ENCODE measurements at places on chromosomes 7 and 10. TPM values are rescaled to one million over a fixed set of nuclear protein-coding genes. Genes with fewer than 3 reads are reported as not detected.

Gene RSU1
- 27.3 TPM for total RNA-seq

Gene ZNF438
- total RNA-seq, result 6.6 TPM

Gene ERVW-1
- 0.20 TPM for total RNA-seq

Gene AGBL3
- total RNA-seq, result 2.0 TPM

Gene PALS2
- 21.2 TPM for total RNA-seq

Gene LDB1
- 39.3 TPM for total RNA-seq

Gene GJD4
- total RNA-seq, result not detected

Gene TFR2
- total RNA-seq, result 1.4 TPM

Gene NFE2L3
- total RNA-seq, result 12.3 TPM

Gene XRCC2
- 3.6 TPM for total RNA-seq

Gene SUGCT
- total RNA-seq, result 5.2 TPM

Gene MCM10
- total RNA-seq, result 5.8 TPM

Gene FAM13C
- total RNA-seq, result 16.8 TPM

Gene ZNF138
- 16.0 TPM for total RNA-seq

Gene IRF5
- 4.2 TPM for total RNA-seq

Measured in skin of body (tissue), 3 donors.